ENCODE measurements at places on chromosomes 12 and 14.

- no peak for DNase-seq
These were observed 6.4 kb downstream of the SSH1 start for GRCh38 chr12:108850854-108851573.

DNA sequence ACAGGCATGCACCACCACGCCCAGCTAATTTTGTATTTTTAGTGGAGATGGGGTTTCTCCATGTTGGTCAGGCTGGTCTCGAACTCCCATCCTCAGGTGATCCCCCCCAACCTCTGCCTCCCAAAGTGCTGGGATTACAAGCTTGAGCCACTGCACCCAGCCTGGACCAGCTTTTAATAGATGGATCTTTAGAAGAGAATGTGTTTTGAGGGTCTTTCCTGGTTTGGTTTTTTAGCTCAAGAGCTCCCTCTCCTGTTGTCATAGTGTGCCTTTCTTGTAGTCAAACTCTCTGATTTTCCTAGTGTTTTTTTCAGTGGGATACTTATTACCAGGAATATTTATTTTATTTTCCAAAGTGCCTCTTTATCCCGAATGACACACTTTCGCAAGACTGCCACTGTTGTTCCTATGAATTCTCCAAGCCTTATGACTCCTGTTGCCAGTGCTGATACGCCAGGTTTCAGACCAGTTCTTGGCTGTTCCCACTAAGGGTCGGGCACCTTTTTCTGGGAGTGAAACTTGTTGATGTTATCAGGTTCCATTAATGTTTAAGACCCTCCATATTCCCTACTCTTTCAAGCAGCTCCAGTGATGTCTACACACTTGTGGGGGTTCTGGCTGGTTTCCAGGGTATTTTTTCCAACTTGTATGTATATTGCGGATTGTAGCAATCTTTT, 31.5 kb upstream of the LIMA1 start:
- DNase-seq = peak; percentile 37

DNA sequence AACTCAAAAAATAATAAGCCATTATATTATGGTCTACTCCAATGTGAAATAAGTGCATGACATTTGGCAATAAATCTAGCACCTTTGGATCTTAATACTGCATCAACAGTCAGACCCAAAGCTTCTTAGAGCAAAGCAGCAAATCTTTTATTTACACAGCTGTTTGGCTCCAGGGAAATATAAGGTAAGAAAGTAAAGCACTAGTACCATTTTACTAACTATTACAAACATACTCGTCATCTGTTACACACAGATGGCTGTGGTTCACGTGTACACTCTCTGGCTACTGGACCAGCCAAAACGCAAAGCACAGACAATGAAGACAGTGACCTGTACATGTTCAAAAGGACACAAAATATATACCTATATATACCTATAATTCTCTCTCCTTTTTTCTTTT, 2.8 kb downstream of the FGD6 start:
- DNase-seq = no peak

- no peak for DNase-seq
These were observed 176.7 kb downstream of the DPF3 start for GRCh38 chr14:72717220-72717619.

DNA sequence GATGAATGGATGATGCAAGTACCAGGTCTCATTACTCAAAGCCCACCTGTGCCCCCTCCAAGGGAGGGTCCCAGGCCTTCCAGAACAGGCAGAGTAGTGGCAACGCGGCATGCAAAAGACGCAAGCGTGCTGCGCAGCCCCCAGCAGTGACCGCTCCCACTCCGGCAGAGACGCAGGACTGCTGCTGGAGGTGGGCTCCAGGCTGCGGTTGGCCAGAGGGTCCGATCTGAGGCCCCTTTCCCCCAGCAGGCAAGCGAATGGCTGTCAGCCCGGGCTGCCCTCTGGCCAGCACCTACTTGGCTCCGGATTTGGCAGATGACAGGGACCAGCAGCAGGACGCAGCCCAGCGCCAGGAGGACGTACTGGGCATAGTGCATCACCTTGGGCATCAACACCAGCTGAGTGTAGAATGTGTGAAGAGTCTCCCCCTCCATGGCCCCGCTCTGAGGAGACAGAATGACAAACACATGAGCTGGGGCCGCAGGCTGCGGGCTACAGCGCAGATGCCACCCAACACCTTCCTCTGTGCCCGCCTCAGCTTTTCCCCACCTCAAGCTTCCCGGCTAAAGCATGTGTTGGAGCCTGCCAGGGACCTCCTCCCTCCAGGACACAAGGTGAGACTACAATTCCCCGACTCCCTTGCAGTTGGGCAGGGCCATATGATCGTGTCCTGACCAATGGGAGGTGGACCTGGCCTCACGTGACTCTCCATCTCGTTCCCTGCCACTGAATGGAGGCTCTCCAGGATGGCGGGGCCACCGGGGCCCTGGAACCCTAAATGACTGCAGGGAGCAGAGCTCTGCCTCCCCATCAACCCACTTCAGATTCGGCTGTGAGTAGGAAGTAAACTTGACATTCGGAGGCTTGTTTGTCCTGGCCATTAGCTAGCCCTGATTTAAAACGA, 77.4 kb downstream of the SCARB1 start:
- DNase-seq = no peak

- DNase-seq = no peak
These were observed 179.0 kb upstream of the IGF1 start for GRCh38 chr12:102659200-102659911.

- peak; percentile 87 for DNase-seq
These were observed 117.1 kb downstream of the SLC25A47 start for GRCh38 chr14:100440207-100440631.

GRCh38 chr12:115504306-115505290, 772.9 kb downstream of the MED13L start:
- no peak for DNase-seq

- no peak for DNase-seq
These were observed 414.0 kb upstream of the FLRT2 start for GRCh38 chr14:85115921-85116320.

DNA sequence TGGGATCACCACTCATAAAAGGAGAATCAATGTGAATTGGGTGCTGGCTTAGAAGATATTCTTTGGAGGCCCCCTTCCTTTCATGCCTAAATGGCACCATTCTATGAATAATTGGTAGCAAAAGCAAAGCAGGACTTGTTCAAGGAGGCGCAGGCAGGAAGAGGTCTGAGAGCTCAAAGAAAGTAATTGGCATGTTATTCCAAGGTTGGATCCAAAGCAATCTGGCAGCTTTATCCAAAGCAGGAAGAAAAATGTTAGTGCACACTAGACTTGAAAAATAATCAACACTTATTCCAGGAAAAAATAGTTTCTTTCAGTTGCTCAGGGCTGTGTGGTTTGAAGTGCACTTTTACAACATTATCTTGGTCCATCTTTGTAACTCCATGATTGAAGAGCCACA, 326.4 kb downstream of the NUAK1 start:
- DNase-seq = no peak

DNA sequence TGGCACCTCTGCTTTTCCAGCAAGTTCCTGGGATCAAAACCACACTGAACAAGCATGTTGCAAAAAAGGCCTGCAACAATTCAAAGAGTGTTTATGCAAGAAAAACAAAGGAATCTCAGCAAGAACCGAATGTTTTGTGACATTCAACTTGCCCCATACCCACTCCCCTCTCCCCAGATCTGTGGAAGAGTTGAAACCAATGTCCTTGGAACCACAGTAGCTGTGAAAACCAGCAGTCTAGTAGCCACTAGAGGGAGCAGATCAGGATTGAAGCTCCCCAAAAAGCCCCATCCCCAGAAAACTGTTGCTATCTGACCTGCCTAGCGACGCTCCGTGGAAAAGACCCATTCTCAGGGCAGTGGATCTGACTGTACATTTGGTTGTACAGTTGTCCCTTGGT, 27.1 kb downstream of the PRKAB1 start:
- no peak for DNase-seq

DNA sequence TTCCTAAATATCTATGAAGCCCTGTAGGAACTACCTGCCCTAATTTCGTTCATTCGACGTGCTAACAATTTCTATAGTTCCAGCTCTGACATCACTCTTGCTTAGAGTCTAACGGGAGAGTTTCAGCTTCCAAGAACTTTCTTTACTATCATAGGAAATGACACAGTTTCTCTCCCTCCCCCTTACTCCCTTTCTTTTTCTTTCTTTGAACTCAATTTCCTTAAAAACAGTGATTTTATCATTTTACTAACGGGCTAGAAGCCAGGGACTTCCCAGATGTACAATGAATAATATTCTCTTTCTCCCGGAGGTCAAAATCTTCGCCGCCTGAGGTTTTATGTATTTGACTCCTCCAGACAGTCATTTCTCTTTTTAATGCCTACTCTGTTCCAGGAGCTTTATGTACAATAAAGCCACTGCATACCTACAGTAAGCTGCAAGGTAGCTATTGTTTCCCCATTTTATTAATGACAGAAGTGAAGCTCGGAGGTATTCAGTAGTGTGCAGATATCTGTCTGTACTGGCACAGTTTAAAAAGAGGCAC, 15.7 kb downstream of the SMCO2 start:
- DNase-seq = no peak

DNA sequence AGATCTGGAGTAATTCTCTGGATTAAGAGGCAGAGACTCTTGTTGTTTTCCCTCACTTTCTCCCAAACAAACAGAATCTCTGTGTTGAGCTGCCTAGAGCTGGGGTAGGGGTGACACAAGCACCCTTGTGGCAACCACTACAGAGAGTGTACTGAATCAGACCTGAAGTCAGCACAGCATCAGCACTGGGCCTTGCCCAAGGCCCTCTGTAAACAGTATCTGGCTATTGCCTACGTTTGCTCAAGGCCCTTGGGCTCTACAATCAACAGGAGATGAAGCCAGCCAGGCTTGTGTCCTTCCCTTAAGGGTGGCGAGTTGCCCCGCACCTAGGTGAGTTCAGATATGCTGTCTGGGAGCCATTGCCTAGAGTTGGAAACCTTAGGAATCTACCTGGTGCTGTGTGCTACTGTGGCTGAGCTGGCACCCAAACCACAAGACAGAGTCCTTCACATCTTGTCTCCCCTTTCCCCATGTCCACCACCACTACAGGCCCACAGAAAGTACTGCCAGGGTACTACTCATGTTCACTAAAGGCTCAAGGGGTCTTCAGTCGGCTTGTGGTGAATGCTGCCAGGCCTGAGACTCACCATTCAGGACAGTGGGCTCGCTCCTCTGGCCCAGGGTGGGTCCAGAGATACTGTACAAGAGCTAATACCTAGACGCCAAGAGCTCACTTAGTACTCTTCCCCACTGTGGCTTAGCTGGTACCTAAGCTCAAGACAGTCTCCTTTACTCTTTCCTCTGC, 206.8 kb downstream of the SYNE2 start:
- no peak for DNase-seq

DNA sequence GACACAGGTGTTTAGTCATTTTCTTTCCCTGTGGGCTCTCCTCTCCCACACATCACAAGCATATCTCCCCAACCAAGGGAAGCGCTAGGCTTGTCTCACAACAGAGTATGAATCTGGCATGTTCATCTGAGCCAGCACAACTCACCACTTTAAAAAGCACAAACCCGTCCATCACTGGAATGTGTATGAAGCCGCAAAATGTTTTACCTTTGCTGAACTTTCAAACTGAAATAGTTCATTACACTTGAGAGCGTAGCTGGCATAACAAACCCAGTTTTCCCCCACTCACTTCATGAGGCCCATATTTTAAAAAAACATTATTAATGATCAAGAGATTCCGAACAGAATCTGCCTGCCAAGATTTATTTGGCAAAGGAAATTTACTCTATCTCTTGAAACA, 15.8 kb downstream of the NID2 start:
- DNase-seq = no peak

DNA sequence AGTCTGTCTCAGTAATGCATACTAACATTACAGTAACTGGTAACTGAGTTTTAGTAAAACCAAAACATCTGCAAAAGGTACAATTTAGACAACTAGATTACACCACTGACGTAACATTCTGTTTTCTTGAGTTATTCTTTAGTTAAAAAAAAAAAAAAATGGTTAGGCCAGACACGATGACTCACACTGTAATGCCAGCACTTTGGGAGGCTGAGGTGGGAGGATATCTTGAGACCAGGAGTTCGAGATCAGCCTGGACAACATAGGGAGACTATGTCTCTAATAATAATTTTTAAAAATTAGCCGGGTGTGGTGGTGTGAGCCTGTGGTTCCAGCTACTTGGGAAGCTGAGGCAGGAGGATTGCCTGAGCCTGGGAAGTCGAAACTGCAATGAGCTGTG, 34.1 kb downstream of the AP5M1 start:
- DNase-seq = no peak

DNA sequence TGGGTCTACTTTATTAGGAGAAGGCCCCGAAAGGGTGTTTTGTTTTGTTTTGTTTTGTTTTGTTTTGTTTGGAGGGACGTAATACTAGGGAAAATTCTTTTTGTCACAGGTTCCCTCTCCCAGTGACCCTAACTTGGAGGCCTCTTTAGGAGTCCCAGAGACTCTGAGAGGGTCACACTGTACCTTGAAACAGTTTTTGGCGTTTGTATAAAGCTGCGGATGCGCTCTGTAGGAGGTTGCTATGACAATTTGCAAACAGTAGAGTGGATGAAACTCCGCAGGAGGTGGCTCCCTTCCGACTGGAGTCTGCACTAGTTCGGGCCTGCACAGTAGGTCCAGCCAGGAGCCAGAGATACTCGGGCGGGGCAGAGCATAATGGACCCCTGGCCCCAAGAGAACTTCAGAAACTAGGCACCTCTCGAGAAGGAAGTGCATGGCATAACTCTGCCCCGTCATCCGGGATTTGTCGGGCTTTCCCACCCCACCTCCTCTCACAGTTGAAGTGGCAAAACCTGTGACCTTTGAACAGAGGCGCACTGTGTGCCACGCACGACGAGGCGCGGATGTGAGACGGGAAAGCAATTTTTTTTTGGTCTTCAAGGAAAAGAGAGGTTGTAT, 1.3 kb upstream of the DYRK2 start:
- no peak for DNase-seq

DNA sequence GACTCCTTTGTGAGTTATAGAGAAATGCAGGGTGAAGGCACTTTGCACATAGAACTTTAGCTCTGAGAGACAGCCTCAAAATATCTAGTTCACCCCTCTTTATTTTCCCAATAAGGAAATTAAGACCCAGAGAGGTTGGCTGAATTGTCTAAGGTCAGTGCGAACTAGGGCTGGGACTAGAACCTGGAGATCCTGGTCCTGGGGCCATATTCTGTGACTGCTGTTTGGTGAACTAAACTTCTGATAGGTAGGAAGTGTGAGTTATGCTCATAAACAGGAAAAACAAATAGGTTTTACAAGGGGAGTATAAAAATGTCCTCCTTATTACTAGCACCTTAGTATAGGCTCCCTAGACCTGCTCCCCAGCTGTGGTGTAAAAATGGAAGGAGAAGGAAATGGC, 53.9 kb downstream of the DAD1 start:
- DNase-seq = no peak
